ENCODE measurements at places on chromosomes 1 and 21. TPM values are rescaled to one million over a fixed set of nuclear protein-coding genes. Genes with fewer than 3 reads are reported as not detected.

Gene CD164L2
- 0.33 TPM for polyA plus RNA-seq

Gene FOXD2
- 6.6 TPM for polyA plus RNA-seq

Gene HSD3B2
- 2.8 TPM for polyA plus RNA-seq

Gene GOLT1A
- polyA plus RNA-seq, result 4.1 TPM

Gene MYCL
- polyA plus RNA-seq, result 10.1 TPM

Gene NUDC
- polyA plus RNA-seq, result 104 TPM

Gene SCCPDH
- 56.5 TPM for polyA plus RNA-seq

Gene C8B
- polyA plus RNA-seq, result not detected

Gene CASP9
- 33.5 TPM for polyA plus RNA-seq

Gene GALNT2
- 72.9 TPM for polyA plus RNA-seq

Gene LSS
- 58.9 TPM for polyA plus RNA-seq

Gene SLC30A1
- polyA plus RNA-seq, result 32.2 TPM

Gene AMY1A
- polyA plus RNA-seq, result not detected

Gene NKAIN1
- 4.6 TPM for polyA plus RNA-seq

Gene AHCYL1
- polyA plus RNA-seq, result 108 TPM

Gene UMODL1
- polyA plus RNA-seq, result 0.06 TPM

Gene TMEM200B
- 15.8 TPM for polyA plus RNA-seq

Measured in renal pelvis (tissue), 12 donors.